ENCODE measurements at places on chromosomes 1 and 21.

GRCh38 chr1:234961456-234962339, 166.9 kb downstream of the TOMM20 start:
- peak; percentile 96 for DNase-seq

DNA sequence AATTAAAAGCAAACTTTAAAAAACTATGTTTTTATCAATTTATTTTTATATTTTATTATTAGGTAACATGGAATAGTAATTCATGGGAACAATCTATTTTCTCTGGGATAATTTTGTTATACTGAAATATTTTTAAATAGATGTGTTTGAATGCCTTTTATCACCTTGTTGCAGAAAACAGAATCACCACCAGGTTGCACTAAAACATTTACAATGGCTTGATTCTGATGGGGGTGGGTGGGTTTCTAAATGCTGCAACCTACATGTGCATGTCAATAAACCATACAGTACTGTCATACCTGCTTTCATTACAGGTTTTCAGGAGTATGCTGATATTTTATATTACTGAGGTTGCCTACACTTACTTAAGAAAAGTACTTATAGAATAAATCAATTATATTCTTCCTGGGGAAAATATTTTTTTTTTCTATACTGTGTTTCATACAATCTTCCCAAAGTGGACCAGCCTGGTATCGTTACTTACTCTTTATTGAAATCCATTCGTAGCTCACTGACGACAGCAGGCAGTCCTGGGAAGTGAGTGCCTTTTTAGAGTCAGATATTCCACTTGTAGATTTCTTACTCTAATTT, 132.8 kb downstream of the PTPRC start:
- peak; percentile 69 for DNase-seq

GRCh38 chr1:157956732-157957131, 36.7 kb upstream of the KIRREL1 start:
- DNase-seq, result no peak

DNA sequence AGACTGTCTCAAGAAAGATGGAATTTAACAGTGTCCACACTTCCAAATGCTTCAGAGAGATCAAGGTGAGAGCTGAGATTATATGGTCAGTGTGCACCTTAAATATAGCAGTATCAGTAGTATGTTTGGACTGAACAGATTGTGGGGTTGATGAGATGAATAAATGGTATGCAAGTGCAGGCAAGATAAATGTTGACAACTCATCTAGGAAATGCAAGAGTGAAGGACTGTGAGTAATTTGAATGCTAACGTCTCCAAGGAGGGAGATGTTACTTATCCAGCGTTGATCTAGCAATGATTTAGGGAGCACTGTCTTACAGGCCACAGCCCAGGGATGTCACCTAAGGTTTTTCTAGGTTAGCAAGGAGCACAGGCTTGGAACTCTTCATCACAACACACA, 170.7 kb upstream of the GALNT2 start:
- DNase-seq, result no peak

DNA sequence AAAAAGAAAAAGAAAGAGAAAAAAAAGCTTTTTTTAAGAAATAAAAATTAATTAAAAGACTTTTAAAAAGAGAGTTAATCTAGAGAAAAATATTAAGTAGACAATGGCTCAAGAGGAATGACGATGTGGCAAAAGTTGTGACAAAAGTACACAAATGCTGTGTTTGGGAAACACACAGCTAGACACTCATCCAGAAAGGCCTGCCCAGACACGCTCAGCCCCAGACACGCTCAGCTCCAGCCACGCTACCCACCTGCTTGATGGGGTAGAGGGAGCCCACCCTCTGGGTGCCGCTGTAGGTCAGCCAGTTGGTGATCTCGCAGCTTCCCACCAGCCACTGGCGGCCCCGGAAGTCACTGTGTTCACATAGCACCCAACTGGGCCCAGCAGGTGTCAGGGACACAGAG, 10.2 kb downstream of the CD52 start:
- no peak for DNase-seq

- peak; percentile 16 for DNase-seq
Observed at GRCh38 chr21:41952568-41953248, 1.1 kb downstream of the C2CD2 start.

DNA sequence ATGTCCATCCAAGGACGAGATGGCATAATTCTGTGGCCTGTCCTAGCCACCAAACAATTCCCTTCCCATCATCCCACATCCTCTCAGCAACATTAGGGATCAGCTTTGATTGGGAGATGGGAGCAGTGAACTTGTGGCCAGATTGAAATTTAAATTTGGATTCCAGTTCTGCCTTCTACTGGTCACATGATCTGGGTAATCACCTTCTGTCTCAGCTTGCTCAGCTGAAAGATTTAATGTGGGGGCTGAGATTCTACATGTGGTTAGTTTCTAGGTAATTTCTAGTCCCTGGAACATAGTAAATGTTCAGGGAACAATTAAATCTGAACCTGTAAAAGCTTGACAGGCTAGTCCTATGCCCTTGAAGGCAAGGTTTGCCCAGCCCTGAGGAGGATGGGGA, 3.2 kb downstream of the MYOCOS start:
- DNase-seq, result no peak

- DNase-seq, result no peak
Observed at GRCh38 chr21:45093035-45093532, 18.7 kb downstream of the ADARB1 start.

All from iris pigment epithelial cell (primary cell).